ENCODE measurements at places on chromosomes 5 and 9.
A peak's percentile ranks its signal among the peaks of the same experiment; 100 is the strongest.

GRCh38 chr5:92378966-92379611, 996.0 kb upstream of the ARRDC3 start:
- peak; percentile 47 for DNase-seq

DNA sequence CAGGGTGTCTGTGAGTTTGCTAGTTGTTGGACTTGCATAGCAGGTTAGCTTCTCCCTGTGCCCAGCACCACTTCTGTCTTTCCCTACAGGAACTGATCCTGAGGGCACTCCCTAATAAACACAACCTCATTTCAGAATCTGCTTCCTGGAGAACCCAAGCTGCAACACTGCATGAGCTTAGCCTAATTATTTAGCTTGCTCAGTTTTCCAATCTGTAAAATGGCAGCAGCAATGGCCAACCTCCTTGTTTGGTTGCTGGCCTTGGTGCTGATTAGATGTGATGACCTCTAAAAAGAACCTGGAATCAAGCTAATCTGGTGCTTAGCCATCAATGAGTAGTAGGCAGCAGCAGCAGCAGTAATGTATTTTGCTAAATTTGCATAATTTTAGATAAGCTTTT, 133.9 kb downstream of the ADCY2 start:
- no peak for DNase-seq

GRCh38 chr9:128550770-128551656, 1.4 kb upstream of the SPTAN1 start:
- peak; percentile 50 for DNase-seq

GRCh38 chr5:110201791-110202190, 512.1 kb downstream of the MAN2A1 start:
- DNase-seq: no peak

- DNase-seq: no peak
These were observed 53.3 kb downstream of the MEGF10 start for GRCh38 chr5:127343866-127344265.

DNA sequence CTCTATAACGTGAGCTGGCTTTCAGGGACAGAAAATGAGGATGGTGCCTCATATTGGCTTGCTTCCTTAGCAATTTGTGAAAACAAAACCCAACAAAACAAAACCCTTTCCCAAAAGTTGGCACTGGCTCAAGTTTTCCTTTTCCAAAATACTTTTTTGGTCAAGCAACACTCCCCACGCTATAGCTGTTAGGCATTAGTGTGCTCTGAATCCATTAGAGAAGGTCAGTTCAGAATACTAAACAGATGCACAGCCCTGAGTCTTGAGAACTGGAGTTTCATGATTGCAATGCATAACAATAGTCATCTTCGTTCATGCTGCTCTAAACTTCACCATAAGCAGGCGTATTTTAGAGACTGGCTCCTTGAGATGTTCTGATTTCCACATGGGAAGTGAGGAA, 172.0 kb upstream of the KLF9 start:
- no peak for DNase-seq

DNA sequence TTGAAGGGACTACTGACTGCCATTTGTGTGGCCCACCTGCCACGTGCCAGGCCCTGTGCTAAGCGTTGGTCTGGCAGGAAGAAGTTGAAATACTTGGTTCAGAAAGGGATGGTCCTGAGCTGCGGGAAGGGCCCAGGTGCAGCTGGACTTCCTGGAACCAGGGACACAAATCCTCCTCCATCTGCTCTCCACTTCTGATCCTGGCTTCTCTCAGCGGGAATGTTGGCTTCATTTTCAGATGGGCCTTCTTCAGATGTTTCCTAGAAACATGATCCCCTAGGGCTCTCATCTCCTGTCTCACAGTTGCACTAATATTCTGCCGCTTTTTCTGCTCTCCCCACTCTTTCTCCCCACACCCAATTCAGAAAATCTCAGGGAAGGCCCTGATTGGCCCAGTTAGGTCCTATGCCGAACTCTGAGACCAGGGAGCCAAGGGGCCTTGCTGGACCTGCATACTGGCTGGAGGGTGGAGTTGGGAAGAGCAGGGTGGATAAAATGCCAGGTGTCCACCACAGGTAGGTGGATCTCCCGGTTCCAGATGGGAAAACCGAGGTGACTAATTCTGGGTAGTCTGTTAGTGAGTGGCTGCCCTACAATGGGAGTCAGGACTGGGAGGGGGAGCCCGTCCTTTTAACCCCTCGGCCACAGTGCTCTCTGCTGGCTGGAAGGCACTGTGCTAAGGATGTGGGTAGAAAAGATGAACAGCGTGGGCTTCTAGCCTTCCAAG, 19.4 kb downstream of the PSAT1 start:
- DNase-seq: no peak

DNA sequence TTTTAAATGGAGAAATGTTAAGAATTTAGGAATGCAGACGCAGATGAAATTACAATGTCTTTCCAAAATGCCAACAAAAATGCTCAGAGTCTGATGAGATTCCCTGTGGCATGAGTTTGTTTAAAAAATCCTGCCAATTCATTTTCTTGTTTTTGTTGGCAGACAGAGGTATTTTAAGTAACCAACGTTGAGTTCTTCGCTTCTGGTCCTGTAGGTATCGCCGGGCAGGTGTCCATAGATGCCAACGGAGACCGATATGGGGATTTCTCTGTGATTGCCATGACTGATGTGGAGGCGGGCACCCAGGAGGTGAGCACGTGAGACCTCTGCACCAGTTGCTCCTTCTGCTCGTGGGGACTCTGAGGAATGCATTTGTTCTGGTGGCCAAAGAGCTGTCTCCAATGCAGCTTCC, 69.4 kb downstream of the NPR3 start:
- DNase-seq: no peak

DNA sequence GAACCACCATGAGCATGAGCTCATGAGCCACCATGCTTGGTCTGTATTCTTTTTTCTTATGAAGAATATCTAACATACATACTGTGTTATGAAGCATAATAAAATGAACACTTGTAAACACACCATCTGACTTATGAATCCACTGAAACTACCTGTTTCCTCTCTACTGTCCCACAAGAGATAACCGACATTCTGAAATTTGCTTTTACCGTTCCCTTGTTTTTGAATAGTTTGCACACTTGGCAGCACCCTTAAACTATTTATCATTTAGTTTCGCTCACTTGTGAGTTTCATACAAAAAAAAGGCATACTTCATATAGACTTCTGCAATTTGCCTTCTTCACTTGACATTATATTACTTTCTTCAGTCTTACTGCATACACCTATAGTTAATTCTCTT, 8.9 kb downstream of the LARS1 start:
- no peak for DNase-seq

DNA sequence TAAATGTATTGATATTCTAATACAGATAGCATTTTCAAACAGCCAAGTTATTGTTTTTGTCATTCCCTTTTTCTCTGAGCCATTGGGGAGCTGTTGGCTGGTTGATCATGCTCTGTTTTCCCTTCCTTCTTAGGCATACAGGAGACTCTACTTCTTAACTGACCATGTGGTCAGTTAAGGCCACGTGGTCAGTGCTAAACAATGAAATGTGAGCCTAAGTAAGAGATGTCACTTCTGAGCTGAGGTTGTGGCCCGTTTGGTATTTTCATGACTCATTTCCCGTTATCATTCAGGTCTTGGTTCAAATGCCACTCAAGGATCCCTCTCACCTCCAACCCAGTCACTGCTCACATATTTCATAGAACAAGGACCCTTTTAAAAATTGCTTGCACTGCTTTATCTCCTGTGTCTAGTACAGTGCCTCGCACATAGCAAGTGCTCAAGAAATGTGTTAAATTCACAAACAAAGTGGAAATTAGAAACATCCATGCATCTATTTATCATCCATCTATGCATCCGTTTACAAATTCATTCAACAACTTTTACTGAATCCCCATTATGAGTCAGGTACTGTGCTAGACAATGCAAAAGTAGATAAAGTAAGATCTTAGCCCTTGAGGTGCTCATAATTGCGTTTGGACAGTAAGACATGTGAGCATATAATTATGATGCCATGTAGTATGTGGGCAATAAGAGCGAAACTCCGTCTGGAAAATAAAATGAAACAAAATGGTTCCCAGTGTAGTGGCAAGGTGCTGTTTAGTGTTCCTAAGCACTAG, 50.7 kb downstream of the ARRDC3 start:
- no peak for DNase-seq

- no peak for DNase-seq
These were observed 1060.5 kb upstream of the DMAC1 start for GRCh38 chr9:8860086-8860485.

GRCh38 chr5:39194466-39195136, 24.8 kb downstream of the FYB1 start:
- DNase-seq: no peak

GRCh38 chr5:40675396-40676133, 4.2 kb upstream of the PTGER4 start:
- DNase-seq: no peak

- DNase-seq: peak; percentile 7
These were observed 8.4 kb upstream of the RXRA start for GRCh38 chr9:134317790-134318414.

Data from Right ventricle myocardium superior (tissue), 1 donor.